Upper lobe of left lung (tissue), 6 donors: ENCODE measurements at places on chromosomes 7 and 10.
A peak's percentile ranks its signal among the peaks of the same experiment; 100 is the strongest.

- H3K27me3 ChIP-seq: no peaks in the 10 kb centered on the region
- peak; percentile 46 for DNase-seq
- H3K36me3 ChIP-seq: no peaks in the 10 kb centered on the region
- no peak overlapping the region for H3K4me3 ChIP-seq
These were observed 21.7 kb downstream of the TRIM8 start for GRCh38 chr10:102665904-102666509.

GRCh38 chr10:48740015-48740707 is 55.5 kb downstream of the WDFY4 start:
- no peak overlapping the region for H3K4me3 ChIP-seq
- H3K36me3 ChIP-seq: no peaks in the 10 kb centered on the region
- DNase-seq: no peak
- no peak overlapping the region for H3K27ac ChIP-seq
- no peaks in the 10 kb centered on the region for H3K4me1 ChIP-seq

DNA sequence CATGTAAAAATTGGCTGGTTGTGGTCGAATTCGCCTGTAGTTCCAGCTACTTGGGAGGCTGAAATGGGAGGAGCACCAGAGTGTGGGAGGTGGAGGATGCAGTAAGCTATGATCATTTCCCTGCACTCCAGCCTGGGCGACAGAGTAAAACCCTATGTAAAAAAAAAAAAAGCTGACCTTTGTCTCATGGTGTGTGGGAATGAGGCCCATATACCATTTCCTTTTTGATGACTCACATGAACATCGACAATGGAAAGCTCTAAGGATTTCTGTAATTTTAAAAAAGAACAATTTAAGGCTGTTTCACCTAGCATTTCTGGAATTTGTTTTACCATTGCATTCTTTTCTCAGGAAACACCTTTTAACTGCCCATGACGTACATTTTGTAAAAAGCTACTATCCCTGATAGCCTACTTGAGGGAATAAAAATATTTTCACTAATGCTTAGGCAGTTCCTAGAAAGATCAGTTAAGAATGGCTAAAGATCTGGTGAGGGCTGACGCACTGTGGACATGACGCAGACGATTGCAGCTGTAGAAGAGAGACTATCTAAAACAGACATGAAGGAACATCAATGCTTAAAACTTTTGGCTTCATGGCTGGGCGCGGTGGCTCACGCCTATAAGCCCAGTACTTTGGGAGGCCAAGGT is 400.6 kb upstream of the IGFBP3 start:
- DNase-seq: no peak
- H3K27me3 ChIP-seq: no peaks in the 10 kb centered on the region
- no peaks in the 10 kb centered on the region for H3K36me3 ChIP-seq
- no peak overlapping the region for H3K27ac ChIP-seq

DNA sequence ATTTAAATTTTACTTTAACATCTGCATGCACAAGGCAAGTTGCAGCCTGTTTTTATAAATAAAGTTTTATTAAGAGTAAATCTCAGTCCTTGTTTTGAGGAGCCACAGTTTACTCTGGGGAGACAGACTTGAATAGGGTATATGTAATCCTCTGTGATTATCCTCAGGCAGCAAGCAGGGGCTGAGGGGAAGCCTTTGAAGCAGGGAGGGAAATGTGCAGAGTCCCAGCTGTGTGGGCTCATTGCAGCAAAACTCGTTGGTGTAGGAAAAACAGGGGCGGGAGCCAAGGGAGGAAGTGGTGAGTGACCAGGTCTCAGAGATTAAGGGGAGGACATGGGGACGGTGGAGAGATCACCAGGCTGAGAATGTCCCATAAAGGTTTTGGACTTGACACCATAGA is 34.3 kb upstream of the SMC3 start:
- H3K27ac ChIP-seq: no peak overlapping the region
- DNase-seq: no peak
- no peaks in the 10 kb centered on the region for H3K36me3 ChIP-seq
- no peak overlapping the region for H3K4me3 ChIP-seq
- H3K4me1 ChIP-seq: peaks cover 7% of the 10 kb centered on the region
- H3K27me3 ChIP-seq: no peaks in the 10 kb centered on the region

DNA sequence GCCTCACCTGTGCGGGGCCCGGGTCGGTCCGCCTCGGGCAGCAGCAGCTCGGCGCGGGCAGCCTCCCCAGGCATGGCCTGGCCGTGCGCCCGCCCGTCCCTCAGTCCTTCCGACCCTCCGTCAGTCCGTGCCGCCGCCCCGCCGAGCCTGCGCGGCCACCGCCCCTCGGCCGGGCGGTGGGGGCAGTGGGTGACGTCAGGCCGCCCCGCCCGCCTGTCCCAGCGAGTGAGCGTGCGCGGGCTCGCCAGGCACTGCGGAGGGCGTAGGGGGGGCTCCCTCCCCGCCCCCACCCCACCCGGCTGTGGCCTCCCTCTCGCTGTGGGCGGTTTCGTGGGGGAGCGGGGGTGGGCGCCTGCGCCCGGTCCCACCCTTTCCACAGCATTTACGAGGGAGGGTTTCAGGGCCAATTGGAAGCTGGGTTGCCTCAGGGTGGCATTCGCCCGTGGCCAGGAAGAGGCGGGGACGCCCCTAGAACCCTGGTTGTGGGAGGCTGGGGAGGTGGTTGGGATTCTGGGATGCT is at the start of gene NACAD:
NACAD (minus strand) TSS at position 149 of the 520 bp plus-strand sequence; CDS start at position 74, 75 bp downstream.
- DNase-seq: no peak
- H3K36me3 ChIP-seq: no peaks in the 10 kb centered on the region
- peaks cover 11% of the 10 kb centered on the region for H3K4me1 ChIP-seq
- H3K27me3 ChIP-seq: peaks cover 15% of the 10 kb centered on the region
- H3K27ac ChIP-seq: peak within 1 kb of the TSS; percentile 60

DNA sequence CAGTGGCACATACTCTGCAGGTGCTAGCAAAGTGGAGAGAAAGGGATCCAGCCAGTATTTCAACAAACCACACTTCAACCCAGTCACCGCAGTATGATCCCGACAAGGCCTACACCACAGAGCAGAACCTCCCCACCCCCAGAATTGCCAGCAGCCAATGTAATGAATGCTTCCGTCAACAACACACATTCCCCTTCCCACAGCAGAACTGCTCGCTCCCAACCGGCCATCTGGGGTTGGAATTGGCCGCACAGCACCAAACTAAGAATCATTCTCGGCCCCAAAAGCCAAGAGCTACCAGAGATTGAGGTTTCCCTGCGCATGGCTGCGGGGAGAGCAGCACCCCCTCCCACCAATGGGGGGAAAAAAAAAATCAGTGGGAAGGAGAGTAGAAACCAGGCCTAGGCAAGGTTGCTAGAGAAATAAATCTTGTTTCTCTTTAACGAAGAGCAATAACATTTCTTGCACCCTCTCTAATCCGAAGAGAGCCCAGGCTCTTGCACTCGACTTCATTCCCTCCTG is 1.1 kb downstream of the WASL start:
- H3K36me3 ChIP-seq: no peaks in the 10 kb centered on the region
- no peak for DNase-seq
- no peaks in the 10 kb centered on the region for H3K27me3 ChIP-seq
- peaks cover 49% of the 10 kb centered on the region for H3K4me1 ChIP-seq

DNA sequence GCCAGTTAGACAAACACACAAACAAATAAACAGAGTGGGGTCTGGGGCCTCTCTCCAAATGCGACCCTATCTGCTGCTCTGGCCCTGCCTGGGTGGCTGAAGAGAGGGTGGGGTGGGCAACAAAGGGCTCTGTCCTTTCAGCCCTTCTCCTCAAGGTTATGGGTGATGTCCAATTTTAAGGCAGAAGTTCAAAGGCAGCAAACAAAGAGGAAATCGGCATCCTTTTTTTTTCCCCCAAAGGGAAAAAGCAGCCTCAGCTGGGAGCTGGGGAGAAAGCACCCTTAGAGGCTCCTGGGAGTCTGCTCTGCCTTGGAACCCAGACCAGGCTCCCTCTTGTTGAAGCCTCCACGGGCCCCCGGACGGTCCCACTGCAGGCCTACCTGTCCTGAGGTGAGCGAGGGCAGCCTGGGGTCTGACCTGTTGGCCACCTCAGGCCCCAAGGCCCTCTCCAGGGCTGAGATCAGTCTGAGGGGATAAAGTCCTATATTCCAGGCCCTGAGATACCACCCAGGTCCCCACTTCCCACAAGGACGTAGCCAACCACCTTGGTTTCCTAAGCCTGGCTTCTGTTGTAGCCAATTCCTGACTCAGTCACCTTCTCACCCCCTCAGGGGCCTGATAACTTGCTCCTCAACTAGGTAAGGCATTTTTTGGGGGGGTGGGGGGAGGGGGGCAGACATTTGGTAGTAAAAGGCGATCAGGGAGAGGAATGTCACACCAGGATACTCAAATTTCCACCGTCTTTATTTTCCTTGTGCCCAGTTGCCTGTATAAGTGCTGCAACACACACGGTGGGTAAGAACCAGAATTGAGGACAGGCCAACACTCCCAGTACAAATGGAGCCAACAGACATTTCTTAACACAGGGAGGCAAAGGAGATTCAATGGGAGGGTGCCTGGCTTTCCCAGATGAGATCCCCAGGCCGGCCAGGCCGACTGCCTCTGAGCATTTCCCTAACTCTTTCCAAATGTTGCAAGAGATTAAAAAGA is 4.3 kb downstream of the HOXA11 start:
- H3K27ac ChIP-seq: no peak overlapping the region
- H3K4me1 ChIP-seq: peaks cover 33% of the 10 kb centered on the region
- no peaks in the 10 kb centered on the region for H3K36me3 ChIP-seq
- H3K4me3 ChIP-seq: no peak overlapping the region
